Activated effector memory CD4-positive, alpha-beta T cell treated with Interleukin-2 at 50 U/mL for 16 hours (primary cell): ENCODE measurements at places on chromosomes 5 and 9.

- no peak for DNase-seq
Measured at GRCh38 chr5:5941486-5941885, 436.9 kb downstream of the MED10 start.

- DNase-seq = no peak
Measured at GRCh38 chr9:95770653-95771131, 104.8 kb upstream of the ERCC6L2 start.

- DNase-seq = no peak
Measured at GRCh38 chr9:71210326-71210725, 88.9 kb upstream of the TRPM3 start.

GRCh38 chr9:77514886-77515711 lies 133.0 kb downstream of the GNA14 start:
- no peak for DNase-seq

- DNase-seq = no peak
Measured at GRCh38 chr5:6711409-6712141, 1.7 kb upstream of the TENT4A start.

GRCh38 chr5:168525856-168526255 lies 3.2 kb upstream of the FBLL1 start:
- no peak for DNase-seq

- no peak for DNase-seq
Measured at GRCh38 chr5:2375291-2375690, 376.2 kb downstream of the IRX2 start.

DNA sequence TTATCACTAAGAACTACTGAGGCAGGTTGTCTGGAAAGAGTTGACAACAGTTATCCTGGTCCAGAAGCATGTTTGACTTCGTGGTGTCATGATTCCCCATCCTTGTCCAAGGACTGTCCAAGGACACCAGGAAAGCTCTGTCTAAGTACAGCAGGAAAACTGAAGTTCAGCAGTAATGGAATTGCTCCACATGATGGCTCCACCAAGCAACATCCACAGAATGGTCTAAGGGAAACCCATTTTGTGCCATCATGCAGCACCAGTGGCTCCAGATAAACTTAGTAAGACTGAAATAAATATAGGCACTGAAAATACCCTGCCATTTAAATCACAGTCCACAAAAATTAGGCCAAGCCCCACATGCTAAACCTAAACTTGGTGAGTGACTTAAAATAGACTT lies 192.8 kb downstream of the CDH18 start:
- no peak for DNase-seq

DNA sequence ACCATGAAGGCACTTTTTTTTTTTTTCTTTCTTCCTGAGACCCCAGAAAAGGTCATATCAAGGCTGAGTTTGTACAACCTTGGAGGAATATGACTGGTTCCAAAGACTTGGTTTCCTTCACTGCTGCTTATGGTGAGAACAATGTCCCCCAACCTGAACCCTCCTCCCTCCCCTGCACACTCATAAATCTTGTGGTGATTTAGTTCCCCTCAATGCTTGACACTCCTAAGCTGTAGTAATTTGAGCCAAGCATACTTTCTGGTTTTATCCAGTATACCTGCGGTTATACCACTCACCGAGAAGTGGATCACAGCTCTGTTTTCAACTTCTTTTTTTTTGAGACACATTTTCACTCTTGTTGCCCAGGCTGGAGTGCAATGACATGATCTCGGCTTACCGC lies 149.9 kb upstream of the KLF4 start:
- DNase-seq = no peak

DNA sequence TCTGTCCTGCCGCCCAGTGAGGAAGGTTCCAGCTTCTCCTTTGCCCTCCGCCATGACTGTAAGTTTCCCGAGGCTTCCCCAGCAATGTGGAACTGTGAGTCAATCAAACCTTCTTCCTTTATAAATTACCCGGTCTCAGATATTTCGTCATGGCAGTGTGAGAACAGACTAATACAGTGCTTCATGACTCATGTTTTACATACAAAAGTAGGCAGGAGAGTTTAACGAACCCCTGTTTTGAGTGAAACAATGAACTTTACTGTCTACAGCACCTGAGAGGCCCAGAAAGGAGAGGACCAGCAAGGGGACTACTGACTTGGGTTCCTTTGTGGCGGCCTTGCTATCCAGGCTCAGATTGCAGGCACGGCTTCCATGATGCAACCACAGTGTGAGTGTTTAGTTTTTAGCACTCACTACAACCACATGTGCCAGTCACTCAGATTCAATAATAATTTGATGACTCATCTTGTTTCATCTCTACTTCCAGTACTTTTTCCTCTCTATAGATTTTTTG lies 139.1 kb upstream of the CLINT1 start:
- DNase-seq = no peak

DNA sequence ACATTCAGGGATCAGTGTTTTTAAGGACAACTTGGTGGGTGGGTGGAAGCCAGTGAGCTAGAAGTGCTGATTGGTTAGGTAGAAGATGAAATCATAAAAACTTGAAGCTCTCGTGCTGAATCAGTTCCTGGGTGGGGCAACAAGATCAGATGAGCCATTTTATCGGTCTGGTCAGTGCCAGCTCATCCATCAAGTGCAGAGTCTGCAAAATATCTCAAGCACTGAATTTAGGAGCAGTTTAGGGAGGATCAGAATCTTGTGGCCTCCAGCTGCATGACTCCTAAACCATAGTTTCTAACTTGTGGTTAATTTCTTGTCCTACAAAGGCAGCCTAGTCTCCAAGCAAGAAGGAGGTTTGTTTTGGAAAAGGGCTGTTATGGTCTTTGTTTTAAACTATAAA lies 166.4 kb downstream of the FAM170A start:
- no peak for DNase-seq

GRCh38 chr5:65916636-65917035 lies 9.7 kb upstream of the ERBIN start:
- no peak for DNase-seq

GRCh38 chr9:121735793-121736770 lies 84.6 kb downstream of the DAB2IP start:
- DNase-seq = no peak

DNA sequence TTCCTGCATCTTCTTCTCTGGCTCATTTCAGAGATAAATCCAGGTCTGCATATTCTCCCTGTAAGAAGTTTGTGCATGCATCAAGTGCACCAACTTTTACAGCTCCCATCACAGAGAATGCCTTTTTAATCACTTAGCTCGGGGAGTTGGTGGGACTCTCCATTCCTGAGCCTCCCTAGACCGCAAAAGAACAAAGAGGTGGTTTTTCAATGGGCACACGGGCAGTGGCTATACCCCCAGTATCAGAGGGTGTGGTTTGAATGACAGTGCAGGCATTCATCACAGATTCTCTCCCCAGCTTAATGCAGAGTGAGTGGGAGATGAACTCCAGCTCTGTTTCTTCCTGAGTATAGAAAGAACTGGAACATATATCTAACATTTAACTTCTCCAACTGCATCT lies 264.7 kb upstream of the NR4A3 start:
- DNase-seq = no peak

DNA sequence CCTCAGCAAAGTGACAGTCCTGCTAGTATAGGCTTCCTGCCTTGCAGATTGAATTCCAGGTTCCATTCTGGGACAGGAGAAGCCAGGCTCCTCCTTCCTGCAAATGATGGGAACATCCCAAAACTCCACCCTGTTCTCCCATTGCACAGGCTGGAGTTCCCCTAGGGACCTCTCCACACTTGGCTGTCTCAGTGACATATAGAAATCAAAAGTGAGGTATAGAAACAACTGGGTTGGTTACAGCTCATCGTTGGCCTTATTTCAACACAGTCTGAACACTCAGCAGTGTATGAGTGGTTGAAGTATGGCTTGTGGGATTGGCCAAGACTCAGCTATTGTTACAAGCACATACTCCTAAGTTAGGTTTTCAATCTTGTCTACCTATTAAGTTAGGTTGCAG lies 157.8 kb upstream of the FTMT start:
- DNase-seq = no peak

GRCh38 chr5:96756985-96757384 lies 50.8 kb downstream of the ERAP1 start:
- DNase-seq = no peak

DNA sequence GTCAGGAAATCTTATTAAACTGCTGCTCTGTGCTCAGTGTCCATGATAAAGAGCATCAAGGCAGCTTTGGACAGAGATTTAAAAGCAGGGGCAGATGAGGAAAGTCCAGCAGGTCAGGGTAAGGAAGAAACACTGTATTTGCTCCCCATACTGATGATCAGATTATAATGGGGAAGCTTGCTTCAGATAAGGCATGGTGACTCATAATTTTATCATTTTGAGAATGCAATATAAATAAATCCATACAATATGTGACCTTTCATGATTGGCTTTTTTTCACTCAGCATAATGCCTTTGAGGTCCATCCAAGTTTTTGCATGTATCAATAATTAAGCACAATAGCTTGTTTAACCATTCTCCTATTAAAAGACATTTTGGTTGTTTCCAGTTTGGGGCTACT lies 48.1 kb upstream of the LHFPL2 start:
- no peak for DNase-seq

- DNase-seq = no peak
Measured at GRCh38 chr5:32098890-32099310, 75.2 kb downstream of the GOLPH3 start.

GRCh38 chr5:90949469-90950358 lies 391.1 kb downstream of the ADGRV1 start:
- DNase-seq = no peak

DNA sequence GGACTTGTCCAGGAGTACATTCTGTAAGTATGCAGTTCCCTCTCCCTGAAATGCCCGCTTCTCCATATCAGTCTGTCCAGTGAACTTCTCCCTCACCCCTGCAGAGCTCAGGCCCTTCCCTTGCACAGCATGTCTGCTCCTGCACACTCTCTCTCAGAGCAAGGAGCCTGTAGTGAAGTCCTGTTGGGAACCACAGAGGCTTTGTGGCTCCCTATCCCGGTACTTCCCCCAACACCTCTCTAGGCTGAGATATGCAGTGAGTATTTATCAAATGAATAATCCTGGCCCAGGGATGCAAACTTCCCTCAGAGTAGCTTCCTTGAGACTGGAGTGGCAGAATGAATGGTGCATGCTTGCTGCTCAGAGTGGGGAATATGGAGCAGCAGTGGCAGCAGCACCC lies 48.8 kb downstream of the POC5 start:
- no peak for DNase-seq

DNA sequence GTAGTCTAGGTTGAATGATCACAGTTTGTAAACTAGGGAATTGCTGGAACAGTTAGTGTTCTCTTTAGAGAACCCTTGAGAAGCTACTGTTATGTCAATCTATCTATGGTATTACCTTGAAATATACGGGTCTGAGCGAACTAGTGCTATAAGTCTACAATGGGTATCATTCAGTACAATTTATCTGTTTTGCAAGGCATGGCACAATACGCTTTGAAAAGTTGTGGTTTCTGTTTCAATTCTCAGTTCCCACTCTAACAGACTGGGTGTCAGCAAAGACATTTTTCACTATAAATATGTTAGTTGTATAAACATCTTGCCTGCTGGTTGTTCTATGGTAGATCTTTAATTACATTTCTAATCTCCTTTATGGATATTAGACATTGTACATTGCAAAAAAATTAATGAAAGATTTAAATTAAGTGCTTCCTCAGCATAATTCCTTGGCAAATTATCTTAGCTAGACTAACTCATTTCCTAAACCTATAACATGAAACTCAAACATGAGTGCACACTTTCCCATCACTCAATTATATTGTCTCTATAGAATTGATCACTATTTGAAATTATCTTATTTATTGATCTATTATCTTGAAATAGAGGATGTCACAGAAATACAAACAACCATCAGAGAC lies 24.9 kb upstream of the SLCO6A1 start:
- DNase-seq = no peak

- DNase-seq = no peak
Measured at GRCh38 chr9:109040571-109040970, 27.3 kb upstream of the CTNNAL1 start.

- no peak for DNase-seq
Measured at GRCh38 chr9:16085167-16085726, 532.4 kb downstream of the CCDC171 start.

GRCh38 chr5:135076801-135077200 lies 42.8 kb upstream of the PITX1 start:
- no peak for DNase-seq

GRCh38 chr5:172807766-172808311 lies 26.2 kb upstream of the ERGIC1 start:
- DNase-seq = no peak

DNA sequence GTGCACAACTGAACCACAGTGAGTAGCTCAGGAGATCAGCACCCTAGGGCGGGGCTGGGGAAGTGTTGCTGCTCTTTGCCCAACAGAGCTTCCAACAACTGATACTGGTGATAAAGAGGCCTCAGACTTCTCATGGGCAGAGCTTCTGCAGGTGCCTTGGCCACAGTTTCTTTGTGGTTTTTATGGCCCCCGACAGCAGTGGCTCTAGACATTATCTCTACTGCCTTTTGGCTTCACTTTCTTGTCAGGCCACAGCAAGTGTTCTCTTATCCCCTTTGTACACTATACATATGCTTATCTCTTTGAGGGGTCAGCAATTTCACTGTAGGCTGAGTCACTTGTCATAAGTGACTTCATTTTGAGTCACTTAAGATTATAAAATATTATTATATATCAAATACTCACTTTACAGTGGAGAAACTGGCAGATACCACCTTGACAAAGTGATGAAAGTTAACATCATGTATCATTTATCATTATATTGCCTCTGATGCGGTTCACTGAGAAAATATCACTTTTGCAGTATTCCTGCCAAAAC lies 90.9 kb upstream of the COX7C start:
- DNase-seq = no peak

- no peak for DNase-seq
Measured at GRCh38 chr9:105401651-105402050, 46.2 kb upstream of the FSD1L start.

GRCh38 chr5:159800131-159800840 lies 116.0 kb upstream of the ADRA1B start:
- no peak for DNase-seq

DNA sequence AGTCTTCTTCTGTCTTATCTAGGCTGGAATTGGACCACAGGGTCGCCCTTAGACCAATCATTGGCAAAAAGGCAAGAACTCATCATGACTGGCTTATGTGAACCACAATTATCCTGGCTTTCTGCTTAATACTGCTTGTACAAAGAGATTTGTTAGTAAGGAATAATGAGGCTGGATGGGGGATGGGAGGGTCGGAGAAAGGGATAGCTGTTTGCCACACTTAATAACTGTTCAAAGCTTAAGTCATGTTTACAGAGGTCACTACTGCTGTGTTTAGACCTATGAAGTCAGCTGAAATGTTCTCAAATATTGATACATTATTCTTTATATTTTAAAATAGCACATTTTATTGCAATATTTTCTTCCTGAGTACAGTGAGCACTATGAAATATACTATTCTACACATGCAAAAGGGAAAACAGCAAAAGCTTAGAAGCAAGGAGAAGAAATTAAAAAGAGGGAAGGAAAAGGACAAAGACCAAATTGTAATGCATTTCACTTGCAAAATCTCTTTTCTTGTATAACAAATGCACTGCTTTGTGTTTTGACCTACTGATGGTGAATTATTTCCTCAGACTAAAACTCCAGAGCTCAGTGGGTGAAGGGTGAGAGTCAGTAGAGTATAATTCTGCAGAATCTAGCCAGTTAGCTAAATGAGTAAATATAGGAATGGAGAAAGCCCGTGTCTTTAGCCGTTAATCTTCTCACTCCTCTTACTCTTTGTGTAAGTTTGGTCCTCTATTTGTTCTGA lies 404.9 kb upstream of the ZNF608 start:
- no peak for DNase-seq
